ELF-1 (cell line): ENCODE measurements at places on chromosomes 5 and 9.

DNA sequence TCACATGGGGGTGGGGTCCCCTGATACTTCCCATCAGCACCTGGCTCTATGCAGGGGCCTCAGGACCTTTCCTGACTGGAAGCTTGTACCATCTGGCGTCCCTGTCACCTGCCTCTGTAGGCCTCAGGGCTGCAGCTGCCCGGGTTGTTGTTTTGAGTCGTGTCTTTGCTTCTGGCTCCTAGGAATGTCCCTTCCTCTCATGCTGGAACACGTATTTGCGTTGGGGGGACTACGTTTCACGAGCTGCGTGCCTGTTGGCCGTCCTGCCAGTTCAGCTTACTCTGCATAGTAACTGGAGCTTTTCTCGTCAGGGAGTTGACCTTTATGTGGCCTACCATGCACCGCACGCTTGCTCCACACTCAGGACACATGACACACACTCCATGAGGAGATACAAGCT lies 54.9 kb upstream of the IRX4 start:
- DNase-seq: peak; percentile 52

DNA sequence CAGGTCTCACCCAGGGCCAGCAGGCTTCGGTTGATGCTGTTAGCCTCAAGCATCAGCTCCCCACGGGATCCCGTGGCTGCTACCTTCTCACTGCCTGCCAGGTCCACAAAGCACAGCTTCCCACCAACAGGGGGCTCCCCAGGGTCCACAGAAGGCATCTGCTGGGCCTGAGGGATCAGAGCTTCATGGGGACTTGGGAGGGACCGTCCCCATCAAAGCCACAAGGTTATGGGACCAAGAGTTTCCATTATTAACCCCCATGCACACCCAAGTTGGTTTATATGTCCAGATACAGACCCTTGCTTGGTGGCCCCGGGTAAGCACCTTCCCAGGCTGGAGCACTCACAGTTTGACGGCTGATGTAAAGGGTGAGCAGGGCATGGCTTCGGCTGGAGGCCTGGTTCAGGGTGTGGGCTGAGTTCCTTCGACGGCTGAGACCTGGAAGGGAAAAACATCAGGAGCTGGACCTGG lies 3.0 kb downstream of the KIF12 start:
- peak; percentile 27 for DNase-seq

DNA sequence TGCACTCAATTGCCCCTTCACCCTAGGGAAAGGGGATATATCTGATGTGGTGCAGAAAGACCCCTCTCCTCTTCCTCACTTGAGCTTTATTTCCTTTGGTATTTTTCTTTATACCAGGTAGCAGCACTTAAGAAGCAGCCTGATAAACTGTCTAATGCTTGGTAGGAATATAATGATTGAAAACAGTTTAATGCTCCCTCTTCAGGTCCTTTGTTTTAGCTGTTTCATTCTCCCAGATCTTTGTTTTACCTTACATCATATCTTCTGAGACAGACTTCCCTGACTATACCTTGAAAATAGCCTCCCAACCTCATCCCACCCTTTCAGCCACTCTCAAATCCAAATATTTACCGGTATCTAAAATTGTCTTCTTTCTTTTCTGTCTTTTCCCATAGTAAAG lies 87.9 kb downstream of the NUDT12 start:
- DNase-seq: no peak

DNA sequence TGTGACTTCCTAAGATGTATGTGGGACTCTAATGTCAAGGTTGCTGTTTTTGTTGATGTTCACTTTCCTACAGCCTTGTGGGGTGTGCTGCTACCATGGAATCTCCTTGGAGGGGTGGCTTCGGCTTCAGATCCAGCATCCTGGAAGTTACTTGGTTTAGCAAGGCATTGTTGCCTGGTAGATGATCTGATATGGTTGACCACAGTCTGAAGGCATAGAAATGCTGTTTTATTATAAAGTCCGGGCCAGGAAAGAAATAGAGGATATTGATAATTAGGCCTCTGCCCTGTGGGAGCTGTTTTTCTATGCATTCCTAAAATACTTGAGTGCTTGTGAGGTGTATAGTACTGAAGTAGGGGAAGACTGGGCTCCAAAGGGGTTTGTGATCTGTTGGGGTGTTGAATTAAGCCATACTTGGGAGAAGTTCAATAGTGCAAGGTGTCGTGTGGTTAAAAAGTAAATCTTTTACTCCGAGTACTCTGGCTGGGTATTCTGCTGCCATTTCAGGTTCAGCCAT lies 27.3 kb upstream of the CREBRF start:
- no peak for DNase-seq

DNA sequence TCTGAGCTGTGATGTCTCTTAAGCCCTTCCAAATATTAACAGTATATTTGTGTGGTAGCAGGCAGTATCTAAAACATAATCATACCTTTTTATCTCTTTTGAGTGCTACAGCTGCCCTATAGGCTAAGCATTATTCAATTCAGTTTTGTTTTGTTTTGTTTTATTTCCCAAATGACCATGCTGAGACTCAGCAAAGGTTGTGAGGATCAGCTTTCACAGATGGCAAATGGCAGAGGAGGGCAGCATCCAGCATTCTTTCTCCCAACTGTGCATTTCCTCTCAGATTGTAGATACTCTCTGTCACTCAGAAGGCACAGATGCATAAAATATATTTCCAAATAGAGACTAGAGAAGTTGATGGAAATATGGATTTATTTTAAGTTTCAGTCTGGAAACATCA lies 90.7 kb downstream of the DAPK1 start:
- DNase-seq: no peak
